ENCODE measurements at places on chromosomes 4 and X. TPM values are rescaled to one million over a fixed set of nuclear protein-coding genes. Genes with fewer than 3 reads are reported as not detected.
A peak's percentile ranks its signal among the peaks of the same experiment; 100 is the strongest.

UGT8 gene
- 39.3 TPM for total RNA-seq

TREX2 gene
- total RNA-seq = 0.60 TPM

TMEM271 gene
- not detected for total RNA-seq

ADH6 gene
- total RNA-seq = 23.1 TPM

RBM47 gene
- total RNA-seq = 126 TPM

HERC3 gene
- total RNA-seq = 11.3 TPM

CLIC2 gene
- 2.2 TPM for total RNA-seq

RELL1 gene
- total RNA-seq = 39.8 TPM

CSAG1 gene
- not detected for total RNA-seq

RBM41 gene
- total RNA-seq = 11.9 TPM

CORIN gene
- 0.64 TPM for total RNA-seq

FTSJ1 gene
- total RNA-seq = 43.8 TPM

DNA sequence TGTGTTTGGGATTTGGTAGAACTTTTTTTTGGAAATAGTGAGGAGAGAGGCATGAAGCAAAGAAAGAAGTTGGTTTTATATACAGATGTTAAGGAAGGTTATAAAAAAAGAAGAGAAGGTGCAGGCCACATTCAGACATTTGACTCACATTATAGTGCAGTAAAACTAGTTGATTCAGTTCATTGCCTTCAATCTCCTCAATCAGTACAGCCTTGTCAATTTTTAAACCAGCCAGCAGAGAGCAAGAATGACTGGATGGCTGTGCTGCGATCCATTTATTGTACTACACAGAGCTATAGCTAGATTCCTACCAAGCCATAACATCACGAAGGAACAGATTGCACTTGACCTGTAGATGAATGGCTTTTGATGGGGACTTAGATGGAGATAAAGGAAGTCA, 79.7 kb upstream of the LSM6 start:
- peak; percentile 31 for DNase-seq

DNA sequence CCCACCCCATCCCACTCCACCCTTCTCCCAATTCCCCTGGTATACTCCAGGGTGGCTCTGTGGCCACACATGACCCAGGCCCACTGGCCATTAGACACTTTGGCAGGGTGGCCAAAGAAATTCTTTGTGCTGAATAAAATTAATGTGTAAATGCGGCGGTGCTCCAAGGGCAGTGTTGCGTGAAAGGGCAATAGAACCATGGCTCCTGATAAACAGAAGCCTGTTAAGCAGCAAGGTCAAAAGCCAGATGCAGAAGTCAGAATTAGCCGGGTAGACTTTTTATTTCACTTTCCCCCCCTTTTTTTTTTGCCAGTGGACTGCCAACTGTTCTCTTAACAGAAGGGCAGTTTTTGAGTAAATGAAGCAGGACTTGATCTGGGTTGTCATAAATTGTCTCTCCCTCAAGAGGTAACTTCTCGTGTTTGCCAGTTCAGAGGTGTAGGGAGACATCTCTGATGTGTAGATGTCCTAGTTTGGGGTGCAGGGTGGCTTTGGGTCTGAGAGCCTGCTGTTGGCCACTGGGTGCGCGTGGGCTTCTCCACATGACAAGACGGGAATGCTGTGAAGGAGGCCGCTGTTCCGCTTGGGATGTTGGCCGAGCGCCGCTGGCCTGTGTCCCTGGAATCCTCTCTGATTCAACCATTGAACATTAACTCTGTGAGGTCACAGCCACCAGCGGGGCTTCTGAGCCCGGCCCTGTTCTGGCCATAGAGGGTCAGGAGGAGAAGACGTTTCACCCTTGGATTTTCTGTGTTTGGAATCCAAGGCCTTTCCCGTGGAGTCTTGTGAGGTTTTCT, 139.5 kb downstream of the TBL1X start:
- no peak for DNase-seq

GRCh38 chr4:146243141-146243882, 29.0 kb downstream of the REELD1 start:
- no peak for DNase-seq

DNA sequence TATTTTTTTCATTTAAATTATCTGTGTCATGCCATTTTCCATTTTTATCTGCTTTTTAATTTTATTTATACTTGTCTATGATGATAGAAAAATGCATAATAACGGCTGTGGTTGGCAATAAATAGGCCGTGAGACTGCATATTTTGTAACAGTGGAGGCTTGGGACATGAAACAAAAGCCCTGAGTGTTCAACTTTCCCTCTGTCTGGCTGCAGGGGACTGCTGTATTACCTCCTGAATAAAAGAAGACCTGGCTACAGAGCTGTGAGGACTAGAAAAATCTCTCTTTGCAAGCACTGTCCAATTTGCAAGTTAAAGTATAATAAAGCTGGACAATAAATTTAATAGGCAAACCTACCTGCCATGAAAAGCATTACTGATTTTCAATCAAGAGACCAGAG, 82.1 kb downstream of the MAGEB10 start:
- DNase-seq = no peak

DNA sequence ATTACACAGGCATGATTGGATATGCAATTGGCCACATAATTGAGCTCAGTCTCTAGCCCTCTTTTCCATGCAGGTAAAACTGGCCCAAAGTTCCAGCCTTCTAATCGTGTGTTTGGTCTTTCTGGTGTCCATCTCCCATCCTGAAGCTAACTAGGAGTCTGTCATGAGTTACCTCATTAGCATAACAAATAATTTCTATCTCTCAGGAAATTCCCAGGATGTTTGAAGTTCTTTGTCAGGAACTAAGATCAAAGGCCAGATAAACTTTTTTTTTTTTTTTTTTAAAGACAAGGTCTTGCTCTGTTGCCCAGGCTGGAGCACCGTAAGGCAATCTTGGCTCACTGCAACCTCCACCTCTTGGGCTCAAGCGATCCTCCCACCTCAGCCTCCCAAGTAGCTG, 15.8 kb downstream of the ATXN3L start:
- no peak for DNase-seq

DNA sequence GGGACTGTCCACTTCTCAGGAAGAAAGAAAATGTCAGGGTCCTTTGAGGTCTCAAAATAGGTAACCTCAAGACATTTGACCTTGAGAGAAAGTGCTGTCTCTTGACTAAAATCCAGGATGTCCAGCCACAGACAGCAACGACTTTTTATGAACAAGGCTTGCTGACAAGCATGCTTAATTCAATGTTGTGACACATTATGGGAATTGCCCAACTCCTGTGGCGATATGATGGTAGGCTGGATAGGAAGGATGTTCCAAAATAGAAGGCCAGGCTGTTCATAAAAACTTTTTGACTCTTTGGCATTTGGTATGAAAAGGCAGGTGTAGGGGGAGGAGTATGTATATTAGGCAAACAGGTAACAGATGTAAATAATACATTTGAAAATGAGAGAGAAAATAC, 50.8 kb upstream of the EDNRA start:
- DNase-seq = no peak

DNA sequence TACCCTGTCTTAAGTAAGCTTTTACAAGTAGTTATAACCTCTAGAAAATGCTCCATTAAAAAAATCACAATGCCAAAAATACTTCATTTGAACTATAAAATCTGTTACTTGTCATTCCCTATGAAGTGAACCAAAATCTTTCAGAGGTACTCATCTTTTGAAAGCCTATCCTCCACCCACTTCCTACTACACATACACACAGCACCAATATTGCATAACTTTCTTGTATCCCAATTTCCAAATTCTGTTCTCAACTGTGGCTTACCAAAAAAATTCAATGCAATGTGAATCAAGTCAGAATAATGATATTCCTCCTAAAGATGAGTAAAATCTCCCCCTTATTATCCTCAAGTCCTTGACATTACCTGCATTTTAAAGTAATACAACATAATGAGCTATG, 15.9 kb downstream of the DHX15 start:
- no peak for DNase-seq

DNA sequence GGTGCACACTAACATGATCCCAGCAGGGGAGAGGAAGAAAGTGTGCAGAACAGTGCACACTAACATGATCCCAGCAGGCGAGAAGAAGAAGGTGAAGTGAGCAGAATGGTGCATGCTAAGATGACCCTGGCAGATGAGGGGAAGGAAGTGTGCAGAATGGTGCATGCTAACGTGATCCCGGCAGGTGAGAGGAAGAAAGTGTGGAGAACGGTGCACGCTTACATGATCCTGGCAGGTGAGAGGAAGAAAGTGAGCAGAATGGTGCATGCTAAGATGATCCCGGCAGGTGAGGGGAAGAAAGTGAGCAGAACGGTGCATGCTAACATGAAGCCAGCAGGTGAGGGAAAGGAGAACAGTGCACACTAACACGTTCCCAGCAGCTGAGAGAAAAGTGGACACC, 83.7 kb downstream of the ACOX3 start:
- no peak for DNase-seq

GRCh38 chr4:117692538-117692937, 341.7 kb upstream of the NDST3 start:
- DNase-seq = no peak

- no peak for DNase-seq
These were observed 89.7 kb downstream of the GEMIN8 start for GRCh38 chrX:13939741-13940597.

DNA sequence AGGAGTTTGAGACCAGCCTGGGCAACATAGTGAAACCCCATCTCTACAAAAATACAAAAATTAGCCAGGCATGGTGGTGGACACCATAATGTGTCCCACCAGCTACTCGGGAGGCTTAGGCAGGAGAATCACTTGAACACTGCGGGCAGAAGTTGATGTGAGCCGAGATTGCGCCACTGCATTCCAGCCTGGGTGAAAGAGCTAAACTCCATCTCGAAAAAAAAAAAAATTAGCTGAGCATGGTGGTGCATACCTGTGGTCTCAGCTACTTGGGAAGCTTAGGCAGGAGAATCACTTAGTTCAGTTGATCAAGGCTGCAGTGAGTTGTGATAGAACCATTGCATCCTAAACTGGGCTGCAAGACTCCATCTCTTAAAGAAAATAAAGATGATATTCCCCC, 91.2 kb downstream of the PLS3 start:
- DNase-seq = no peak

DNA sequence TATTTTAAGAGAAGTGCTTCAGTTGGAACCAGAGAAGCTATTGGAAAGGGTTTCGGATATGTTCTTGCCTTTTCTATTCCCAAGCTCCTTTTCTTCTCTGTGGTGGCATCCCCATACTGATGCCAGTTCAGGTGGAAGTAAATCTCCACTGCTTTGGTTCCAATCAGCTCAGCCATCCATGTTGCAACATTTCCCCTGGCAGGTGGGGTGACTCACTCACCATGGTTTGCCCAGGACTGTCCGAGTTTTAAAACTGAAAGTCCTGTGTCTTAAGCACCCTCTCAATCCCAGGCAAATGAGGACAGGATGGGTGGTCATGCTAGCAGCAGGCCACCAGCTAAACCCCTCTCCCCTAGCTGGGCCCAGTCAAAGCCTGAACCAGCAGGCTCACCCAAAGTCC, 15.1 kb downstream of the RAI2 start:
- no peak for DNase-seq

DNA sequence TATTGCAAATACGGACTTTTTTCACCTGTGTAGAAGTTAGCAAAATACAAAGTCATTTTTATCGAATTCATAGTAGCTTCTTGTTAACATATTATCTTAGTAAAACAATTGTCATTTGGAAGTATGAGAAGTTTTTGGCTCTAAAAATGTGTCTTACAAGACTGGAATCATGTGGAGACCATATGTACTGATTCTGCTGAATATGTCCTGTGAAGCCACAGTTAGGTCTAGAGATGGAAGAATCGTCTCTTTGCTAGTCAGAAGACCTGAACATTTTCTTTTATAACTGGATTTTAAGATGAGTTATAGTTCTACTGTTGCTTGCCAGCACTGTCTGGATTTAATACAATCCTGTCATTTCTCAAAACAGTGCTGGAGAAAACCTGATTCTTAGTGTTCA, 29.0 kb downstream of the TMEM165 start:
- DNase-seq = no peak

- no peak for DNase-seq
These were observed 110.6 kb downstream of the PHKA2 start for GRCh38 chrX:18873189-18873791.

- no peak for DNase-seq
These were observed 32.0 kb downstream of the SPARCL1 start for GRCh38 chr4:87497159-87497558.

GRCh38 chrX:10568428-10568827, 52.0 kb downstream of the MID1 start:
- DNase-seq = no peak

GRCh38 chr4:122583906-122584305, 37.0 kb downstream of the IL21 start:
- peak; percentile 11 for DNase-seq

GRCh38 chr4:18538121-18538520, 516.6 kb upstream of the LCORL start:
- DNase-seq = no peak

DNA sequence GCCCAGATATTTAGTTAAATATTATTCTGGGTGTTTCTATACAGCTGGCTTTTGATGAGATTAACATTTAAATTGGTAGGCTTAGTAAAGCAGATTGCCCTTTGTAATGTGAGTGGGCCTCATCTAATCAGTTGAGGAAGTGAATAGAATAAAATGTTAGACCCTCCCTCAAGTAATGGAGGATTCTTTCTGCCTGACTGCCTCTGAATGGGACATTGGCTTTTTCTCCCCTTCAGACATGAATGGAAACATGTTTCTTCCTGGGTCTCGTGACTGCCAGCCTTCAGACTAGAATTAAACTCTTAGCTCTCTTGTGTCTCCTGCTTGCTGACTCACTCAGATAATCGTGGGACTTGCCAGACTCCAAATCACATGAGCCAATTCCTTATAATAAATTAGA, 266.7 kb downstream of the INPP4B start:
- no peak for DNase-seq
